Foreskin keratinocyte (primary cell): ENCODE measurements at places on chromosomes 7 and 10. TPM values are rescaled to one million over a fixed set of nuclear protein-coding genes. Genes with fewer than 3 reads are reported as not detected.

- peak; percentile 93 for DNase-seq
Measured at GRCh38 chr10:125123476-125124114, 36.8 kb downstream of the CTBP2 start.

DNA sequence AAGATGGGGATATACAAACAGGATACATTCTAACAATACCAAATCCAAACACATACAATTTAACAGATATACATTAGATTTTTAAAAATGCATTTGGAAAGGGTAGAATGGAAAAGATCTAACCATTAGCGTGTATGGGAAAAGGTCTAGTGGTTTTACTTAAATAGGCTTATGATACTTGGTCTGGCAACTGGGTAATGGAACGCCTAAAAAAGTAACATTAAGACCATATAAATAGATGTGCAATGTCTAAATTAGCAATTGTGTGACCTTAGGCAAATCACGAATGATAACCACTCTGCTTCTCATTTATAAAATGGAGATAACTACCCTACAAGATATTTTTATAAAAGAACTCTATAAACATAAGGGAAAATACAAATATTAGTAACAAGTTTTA, 135.2 kb downstream of the CNOT4 start:
- no peak for DNase-seq

SCRN1 gene
- 103 and 105 TPM in 2 replicates for total RNA-seq

DNA sequence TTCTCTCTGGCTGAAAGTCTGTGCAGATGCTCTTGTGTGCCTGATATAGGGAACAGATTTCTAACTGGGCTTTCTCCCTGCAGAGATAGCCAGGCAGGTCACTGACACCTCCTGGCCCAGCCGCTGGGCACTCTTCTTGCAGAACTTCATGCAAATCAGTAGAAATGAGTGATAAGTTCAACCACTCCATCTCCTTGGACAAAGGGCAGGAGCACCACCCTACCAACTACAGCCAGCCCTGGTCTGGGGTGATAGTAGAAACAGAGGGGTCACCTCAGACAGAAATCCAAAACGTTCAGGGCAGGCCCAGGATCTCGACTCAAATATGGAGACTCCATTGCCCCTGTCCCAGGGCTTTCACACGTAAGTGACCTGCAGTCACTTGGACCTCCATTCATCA, 917.8 kb upstream of the ZNF722 start:
- no peak for DNase-seq

SIRT1 gene
- total RNA-seq: 8.6 and 9.4 TPM in 2 replicates

- DNase-seq: no peak
Measured at GRCh38 chr10:93447970-93448369, 34.2 kb downstream of the MYOF start.

GRCh38 chr10:106500041-106500924, 664.2 kb downstream of the SORCS1 start:
- no peak for DNase-seq

RELN gene
- total RNA-seq: not detected in 2 replicates

- no peak for DNase-seq
Measured at GRCh38 chr10:101063548-101064414, 2.0 kb downstream of the KAZALD1 start.

- no peak for DNase-seq
Measured at GRCh38 chr7:11539853-11540252, 292.1 kb downstream of the THSD7A start.
